ENCODE measurements at places on chromosomes 13 and 19.

DNA sequence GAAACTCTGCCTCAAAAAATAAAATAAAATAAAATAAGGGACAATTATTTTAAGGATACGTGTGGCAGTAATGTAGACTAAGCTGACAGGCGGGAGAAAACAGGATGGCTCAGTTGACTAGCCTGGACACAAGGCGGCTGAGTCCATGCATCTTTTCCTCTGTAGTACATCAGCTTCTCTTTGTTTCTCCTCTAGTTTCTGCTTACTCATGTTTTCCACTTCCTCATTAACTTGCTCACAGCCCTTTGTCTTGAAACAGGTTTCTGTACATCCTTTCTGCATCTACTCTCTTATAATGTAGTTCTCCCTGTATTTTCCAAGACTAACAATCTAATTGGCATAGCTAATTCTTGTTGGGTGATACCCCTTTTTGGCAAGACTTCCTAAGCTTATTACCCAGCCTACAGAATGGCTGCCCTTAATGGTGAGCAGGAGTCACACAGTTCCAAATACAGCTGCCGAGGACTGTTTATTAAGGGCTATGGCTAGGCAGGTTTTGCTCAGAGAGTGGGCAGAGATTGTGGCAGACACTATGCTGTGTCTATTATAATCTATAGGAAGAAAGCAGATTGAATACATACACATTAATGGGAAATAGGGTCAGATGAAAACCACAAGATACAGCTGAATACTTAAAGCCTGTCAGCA lies 58.7 kb upstream of the KLF5 start:
- no peak for DNase-seq

DNA sequence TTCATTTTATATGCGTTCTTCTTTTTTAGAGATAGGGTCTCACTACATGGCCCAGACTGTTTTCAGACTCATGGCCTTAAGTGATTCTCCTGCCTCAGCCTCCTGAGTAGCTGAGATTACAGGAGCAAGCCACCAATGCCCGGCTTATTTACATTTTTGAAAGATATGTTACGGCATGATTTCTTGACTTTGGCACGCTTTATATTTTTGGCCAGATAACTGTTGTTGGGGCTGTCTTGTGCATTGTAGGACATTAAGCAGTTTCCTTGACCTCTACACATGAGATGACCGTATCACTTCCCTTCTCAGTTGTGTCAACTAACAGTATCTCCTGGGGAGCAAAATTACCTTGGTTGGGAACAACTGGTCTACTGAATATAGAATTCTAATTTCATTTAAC lies 28.9 kb upstream of the CLDN10 start:
- DNase-seq: no peak

DNA sequence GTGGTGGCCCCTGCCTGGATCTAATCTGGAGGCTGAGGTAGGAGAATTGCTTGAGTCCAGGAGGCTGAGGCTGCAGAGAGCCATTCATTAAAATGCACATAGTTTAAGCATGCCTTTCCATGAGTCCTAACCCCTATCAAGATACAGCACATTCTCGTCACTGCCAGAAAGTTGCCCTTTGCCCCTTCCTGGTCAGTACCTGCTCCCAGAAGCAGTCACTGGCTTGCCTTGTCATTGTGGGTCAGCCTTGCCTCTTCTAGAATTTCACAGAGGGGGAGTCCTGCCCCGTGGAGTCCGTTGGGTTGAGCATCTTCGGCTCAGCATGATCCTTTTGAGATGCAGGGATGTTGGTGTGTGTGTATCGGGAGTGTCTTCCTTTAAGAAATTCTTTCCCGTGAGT lies 10.8 kb downstream of the BICRA start:
- DNase-seq: no peak

DNA sequence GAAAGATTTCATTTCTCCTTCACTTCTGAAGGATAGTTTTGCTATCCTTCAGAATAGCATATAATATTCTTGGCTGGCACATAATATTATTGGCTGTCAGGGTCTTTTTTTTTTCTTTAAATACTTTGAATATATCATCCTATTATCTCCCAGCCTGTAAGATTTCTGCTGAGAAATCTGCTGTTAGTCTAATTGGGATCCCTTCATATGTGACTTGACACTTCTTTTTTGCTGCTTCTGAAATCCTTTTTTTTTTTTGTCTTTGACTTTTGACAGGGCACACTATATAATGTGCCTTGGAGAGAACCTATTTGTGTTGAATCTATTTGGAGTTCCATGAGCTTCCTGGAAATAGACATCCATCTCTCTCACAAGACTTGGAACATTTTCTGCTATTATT lies 136.9 kb upstream of the UBL3 start:
- no peak for DNase-seq

DNA sequence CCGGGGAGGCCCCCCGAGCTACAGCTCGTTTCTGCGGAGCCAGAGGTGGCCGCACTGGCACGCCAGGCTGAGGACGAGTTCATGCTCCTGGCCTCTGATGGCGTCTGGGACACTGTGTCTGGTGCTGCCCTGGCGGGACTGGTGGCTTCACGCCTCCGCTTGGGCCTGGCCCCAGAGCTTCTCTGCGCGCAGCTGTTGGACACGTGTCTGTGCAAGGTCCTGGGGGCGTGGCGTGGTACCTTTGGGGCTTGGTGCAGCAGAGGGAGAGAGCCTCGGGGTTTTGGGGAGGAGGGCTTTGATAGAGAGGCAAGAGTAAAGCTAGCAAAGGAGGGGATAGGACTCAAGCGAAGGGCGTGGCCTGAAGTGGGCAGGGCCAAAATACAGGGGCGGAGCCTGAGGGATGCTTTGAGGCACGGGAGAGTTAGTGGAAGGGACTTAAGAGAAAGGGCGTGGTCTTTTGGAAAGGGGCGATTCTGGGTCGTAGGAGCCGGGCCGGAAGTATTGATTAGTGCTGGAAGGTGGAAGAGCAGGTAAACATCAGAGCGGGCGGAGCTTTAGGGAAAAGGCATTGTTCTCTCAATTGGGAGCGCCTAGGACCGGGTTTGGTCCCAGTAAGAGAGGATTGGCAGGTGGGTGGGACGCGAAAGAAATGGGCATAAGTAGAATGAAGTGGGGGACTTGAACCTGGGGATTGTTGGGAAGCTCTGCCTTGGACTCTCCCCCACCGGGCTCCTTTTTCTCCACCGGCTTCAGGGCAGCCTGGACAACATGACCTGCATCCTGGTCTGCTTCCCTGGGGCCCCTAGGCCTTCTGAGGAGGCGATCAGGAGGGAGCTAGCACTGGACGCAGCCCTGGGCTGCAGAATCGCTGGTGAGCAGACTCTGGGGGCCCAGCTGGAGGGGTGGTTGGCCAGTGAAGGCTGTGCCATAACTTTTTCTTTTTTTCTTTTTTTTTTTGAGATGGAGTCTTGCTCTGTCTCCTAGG lies 1.2 kb downstream of the PPM1N start:
- peak; percentile 73 for DNase-seq

GRCh38 chr19:54526972-54527371 lies 24.3 kb downstream of the LAIR2 start:
- DNase-seq: no peak

- no peak for DNase-seq
These were observed 151.9 kb downstream of the MYO16 start for GRCh38 chr13:108781312-108781711.

DNA sequence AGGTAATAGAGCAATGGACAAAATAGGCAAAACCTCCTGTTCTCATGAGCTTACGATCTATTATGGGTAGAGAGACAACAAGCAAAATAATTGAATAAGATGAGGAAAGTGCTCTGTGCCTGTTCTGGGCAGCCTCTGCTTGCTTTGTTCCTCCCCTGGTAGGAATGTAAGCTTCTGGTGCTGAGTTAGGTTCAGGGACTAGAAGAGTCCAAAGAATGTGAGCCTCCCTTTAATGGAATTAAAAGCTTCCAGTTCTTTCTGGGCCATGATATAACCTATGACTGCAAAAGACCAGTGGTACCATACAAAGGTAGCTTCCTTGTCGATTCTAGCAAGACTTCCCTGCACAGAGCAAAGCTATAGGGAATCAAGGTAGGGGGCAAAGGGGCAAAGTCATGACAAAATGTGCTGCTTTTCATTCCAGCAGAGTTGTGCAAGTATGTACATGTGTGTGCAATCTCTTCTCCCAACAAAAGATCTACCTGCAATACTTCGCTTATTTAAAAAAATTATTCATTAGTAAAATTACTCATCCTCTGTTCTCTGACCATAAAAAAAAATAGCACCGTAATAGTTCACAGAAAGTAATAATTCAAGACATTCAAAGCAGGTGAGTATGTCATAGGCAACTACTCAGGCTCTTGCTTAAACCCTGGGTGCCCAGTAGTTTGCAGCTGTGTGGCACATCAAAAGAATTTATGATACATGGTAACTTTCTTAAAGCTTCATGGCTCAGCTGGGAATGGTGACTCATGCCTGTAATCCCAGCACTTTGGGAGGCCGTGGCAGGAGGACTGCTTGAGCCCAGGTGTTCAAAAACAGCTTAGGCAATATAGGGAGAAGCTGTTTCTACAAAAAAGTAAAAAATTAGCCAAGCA lies 21.4 kb downstream of the ACOD1 start:
- no peak for DNase-seq

DNA sequence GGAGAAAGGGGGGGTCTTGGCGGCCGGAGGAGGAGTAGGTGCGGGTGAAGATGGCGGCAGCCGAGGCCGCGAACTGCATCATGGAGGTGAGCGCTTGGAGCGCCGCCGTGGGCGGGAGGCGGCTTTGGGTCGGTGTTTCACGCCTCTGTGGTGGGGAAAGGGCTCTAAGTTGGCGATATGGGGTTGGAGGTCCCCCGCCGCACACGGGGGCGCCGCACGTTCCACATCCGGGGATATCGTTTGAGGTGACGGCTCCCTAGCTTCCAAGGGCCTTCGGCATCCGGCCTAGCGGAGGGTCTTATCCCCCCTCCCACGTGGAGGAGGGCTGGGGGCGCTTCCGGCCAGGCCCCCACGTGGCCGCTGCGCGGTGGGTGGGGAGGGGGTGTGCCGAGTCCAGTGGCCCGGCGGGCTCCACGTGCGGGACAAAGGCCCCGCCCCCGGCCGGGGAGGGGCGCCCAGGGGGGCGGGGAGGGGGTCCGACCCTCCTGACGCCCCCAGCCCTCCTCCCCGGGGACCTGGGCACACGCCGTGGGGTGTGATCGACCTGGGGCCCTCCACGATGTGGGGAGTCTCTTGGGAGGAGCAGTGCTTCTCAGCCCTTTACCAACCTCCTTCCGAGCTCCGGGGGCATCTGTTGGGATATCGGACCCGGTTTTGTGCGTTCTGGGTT lies at the start of gene PRMT1:
PRMT1 (plus strand) TSS at position 41 of the 670 bp plus-strand sequence; CDS start at position 51, 10 bp downstream.
- DNase-seq: peak; percentile 61

GRCh38 chr13:32904266-32904665 lies 112.0 kb upstream of the KL start:
- no peak for DNase-seq

DNA sequence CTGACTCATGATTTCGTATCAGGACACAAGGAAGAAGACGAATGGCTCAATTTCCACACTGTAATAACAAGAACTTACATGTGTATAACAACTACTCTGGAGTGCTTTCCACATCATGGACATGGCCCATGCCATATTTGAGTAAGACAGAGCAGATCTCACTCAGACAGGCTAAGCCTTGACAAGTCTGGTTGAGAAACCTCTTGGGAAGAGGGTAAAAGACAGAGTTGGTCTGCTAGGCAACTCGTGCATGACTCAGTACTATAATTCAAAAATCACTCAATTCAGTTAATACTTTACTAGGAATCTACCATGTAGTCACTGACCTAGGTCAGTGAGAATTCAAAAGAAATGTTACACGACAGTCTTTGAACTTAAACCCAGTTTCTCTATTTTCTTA lies 5.7 kb upstream of the THSD1 start:
- DNase-seq: no peak

DNA sequence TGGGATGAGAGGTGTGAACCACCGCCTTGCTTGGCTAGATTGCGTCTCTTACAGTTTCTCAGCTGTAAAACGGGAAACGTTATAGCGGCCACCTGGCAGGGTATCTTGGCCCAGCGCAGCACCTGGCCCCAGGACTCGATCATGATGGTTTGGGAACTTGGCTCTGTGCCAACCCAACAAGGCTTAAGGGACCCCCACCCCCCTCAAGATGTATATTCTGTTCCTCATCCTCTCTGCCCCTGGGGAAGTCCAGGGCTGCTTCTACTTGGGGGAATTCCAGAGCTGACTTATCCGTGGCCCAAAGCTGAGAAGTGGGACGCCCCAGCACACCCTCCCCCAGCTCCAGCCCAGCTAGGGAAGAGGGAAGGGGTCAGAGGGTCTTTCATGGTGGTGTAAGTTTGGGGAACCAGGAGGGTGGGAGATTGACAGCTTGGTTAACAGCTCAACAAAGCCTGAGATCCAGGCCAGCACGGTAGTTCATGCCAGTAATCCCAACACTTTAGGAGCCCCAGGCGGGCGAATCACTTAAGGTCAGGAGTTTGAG lies 695 bp downstream of the ICAM1 start:
- DNase-seq: no peak

DNA sequence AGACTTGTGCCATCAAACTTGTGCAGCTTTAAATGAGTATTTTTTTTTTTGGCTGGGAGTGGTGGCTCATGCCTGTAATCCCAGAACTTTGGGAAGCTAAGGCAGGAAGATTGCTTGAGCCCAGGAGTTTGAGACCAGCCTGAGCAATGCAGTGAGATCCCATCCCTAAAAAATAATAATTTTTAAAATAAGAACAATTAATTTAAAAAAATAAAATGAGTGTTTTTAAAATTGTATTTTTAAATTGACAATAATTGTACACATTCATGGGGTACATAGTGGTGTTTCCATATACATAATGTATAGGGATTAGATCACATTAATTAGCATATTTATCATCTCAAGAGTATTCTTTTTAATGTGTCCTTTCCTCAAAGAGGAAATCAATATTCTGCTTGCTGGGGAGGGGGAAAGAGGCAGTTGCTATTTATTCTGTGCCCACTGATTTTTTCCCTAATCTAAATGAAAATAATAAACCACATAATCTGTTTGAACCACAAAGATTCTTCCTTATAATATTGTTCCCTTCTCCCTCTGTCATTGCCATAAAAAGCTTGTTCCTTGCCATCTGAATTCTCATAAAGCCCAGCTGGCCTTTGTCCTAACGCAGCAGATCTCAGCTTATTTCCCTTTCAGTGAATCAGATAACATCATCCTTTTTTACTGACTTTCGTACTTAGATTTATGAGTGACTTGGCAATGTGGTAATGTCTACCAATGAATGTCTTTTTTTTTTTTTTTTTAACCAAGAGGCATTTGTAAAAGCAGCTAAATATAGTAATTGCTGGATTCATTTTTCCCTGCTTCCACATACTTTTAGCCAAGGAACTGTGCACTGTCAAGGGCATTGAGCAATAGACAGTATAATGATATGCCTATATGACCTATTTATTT lies 81.8 kb upstream of the RUBCNL start:
- no peak for DNase-seq

GRCh38 chr13:50124536-50125303 lies 109.5 kb downstream of the KCNRG start:
- peak; percentile 99 for DNase-seq

- DNase-seq: peak; percentile 51
These were observed 12.5 kb downstream of the PTPRH start for GRCh38 chr19:55196803-55197202.

GRCh38 chr13:113076681-113077401 lies 28.8 kb upstream of the F7 start:
- DNase-seq: no peak

Data from NCI-H526 (cell line).